ENCODE measurements at places on chromosomes 7 and 10.

DNA sequence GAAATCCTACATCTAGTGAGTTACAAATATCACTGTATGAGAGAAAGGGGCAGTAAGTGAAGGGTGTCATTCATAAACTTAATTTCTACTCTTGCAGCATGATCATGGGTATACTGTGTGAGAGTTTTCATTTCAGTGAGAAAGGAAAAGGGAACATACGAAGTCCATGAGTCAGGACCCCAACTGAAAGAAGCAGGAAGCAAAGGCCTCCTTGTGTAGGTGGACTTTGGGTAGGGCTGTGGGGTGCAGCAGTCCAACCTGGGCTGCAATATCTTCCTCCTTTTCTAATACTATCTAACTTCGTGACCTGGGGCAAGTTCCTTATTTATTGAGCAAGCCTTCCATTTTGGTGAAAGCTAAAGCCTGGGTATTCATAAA is 248.2 kb upstream of the TCF7L2 start:
- no peak for DNase-seq

DNA sequence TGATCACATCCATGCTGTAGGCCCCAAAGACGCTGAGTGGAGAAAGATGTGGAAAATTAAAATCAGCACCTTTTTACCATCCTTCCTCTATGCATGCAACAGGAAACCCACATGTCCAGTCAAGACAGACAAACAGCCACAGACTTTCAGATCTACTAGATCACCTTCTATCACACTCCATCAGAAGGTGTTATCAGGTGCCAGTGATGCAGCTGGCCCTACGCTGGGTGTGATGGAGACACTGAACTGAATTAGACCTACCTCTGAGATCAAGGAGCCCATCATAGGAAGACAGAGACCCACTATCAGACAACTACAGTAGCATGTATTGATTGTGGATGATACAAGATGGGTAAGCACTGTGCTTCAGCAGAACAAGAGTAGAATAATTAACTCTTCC is 15.5 kb downstream of the CYP3A4 start:
- no peak for DNase-seq

DNA sequence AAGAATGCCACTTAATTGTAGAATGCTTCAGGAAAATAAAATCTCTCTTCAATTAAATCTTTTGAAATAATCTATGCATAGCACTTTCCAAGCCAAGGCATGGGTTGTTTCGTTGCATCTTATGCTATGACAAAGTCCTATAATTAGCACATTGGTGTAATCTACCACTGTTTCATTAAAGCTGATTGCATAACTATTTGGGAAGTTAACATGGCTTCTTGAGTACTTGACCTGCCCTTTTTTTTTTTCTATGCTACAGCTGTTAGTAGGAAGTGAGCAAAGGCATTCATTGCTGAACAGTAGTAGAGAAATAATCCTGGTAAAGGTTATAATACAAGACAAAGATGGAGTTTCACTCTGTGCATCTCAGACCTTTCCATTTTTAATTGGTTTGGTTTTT is 557.2 kb upstream of the CELF2 start:
- DNase-seq = no peak

DNA sequence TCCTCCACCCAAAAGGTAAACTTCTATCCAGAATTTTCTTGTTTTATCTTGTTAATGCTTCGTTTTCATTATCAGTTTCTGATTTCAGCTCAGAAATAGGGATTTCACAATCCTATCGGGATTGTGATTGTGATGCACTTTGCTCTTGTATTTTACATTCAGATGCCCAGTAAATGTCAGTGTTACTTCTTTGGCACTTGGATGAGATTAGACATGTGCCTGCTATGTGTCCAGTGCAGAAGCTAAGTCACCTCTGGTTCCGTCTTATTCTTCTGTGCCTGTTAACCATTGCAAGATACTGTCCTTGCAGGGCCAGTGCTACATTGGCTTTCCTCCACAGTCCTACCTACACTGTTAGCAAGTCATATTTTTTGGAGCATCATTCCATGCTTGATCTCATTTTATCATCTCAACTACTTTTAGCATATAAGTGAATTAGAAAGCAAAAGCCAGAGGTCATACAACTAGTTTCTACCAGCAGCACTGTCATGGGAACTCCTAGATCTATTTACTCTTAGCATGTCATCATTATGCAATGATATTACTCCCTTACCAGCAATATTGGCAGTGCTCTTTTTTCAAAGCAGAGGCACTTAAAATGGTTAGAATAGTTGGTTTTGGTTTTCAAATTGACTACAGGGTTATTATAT is 26.7 kb downstream of the ZNF277 start:
- DNase-seq = no peak

DNA sequence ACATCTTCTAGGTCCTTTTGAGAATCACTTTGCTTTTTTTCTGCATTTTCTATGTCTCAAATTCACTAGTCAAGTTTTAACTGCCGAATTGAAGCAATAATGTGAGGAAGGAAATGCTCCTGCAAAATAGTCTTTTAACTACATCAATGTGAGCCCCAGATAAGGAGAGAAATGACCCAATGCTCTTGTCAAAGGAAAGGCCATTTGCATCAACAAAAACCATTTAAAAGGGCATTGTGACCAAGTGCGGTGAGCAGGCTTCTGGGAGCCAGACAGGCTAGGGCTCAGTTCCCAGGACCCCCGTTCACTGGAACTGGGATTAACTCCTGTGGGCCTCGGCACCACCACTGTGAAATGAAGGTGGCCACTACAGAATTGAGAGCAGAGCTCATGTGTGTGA is 127.9 kb upstream of the EEPD1 start:
- no peak for DNase-seq

DNA sequence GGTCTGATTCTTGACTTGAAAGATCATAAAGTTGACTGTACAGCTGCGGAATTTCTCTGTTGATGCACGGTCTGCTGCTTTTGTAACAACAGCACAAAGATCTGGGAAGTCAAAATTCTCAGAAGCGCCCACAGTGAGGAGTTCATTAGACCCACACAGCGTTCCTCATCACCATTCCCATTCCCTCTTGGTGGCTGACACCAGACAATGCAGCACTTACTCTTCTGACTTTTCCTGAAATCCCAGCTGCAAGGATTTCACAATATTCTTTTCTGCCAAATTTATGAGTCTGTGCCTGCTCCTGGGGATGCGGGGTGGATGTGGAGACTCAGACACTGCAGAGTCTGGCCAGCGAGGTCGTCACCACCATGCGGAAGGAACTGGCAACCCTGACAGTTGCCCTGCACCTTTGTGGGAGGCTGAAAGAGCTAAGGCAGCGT is 233.9 kb downstream of the FANK1 start:
- DNase-seq = no peak

- DNase-seq = no peak
Measured at GRCh38 chr7:139598642-139599041, 75.2 kb downstream of the CLEC2L start.

DNA sequence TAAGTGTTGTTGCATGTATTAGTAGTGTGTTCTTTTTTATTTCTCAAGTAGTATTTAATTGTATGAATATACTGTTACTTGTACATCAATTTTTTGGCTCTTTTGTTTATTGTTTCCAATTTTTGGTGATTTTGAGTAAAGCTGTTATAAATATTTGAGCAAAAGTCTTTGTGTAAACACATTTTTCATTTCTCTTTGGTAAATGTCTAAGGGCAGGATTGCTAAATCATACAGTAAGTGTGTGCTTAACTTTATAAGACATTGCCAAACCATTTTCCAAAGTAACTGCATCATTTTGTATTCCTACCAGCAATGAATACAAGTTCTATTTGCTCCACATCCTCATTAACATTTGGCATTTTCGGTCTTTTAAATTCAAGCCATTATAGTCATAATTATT is 92.8 kb downstream of the ICA1 start:
- no peak for DNase-seq

GRCh38 chr7:98341106-98341505 is 59.6 kb downstream of the BRI3 start:
- DNase-seq = no peak

GRCh38 chr10:71725998-71726579 is 6.5 kb upstream of the C10orf105 start:
- peak; percentile 58 for DNase-seq

GRCh38 chr10:63919575-63920279 is 398.5 kb downstream of the REEP3 start:
- no peak for DNase-seq

GRCh38 chr10:45000752-45001380 is at the start of gene ZNF22:
ZNF22 (plus strand) TSS chr10:45000923; CDS start chr10:45003369, 2,446 bp downstream.
- peak; percentile 79 for DNase-seq

DNA sequence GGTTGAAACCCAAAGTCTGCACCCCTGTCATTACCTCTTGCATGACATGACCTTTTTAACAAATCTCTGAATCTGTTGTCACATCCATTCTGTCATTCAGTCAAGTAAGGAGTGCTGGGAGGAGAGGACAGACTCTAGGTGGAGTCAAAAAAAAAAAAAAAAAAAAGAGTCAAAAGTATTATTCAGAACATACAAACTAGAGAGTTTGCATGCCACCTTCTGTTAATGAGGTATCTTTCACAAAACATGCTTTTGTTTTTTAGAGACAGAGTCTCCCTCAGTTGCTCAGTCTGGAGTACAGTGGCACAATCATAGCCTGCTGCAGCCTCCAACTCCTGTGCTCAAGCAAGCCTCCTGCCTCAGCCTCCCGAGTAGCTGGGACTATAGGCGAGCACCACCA is 81.6 kb upstream of the ARMC3 start:
- DNase-seq = no peak

- no peak for DNase-seq
Measured at GRCh38 chr7:29467193-29467926, 96.3 kb upstream of the PRR15 start.

GRCh38 chr7:3747467-3747866 is 446.4 kb downstream of the SDK1 start:
- DNase-seq = no peak

GRCh38 chr10:1198453-1199344 is 142.5 kb downstream of the WDR37 start:
- no peak for DNase-seq

DNA sequence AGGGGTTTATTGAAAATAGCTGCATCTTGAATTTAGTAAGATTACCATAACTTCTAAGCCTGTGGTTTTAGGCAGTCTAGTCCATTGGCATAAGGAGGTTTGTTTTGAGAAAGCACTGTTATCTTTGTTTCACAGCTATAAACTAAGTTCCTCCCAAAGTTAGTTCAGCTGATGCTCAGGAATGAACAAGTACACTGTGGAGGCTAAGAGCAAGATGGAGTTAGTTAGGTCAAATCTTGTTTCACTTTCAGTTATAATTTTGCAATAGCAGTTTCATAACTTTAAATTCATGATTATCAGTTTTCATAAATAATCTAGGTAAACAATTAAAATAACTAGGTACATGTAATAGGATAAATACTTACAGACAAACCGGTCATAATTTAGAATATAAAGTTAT is 15.4 kb downstream of the SEC61G start:
- no peak for DNase-seq

GRCh38 chr10:110914431-110914830 is 4.5 kb downstream of the BBIP1 start:
- DNase-seq = no peak

GRCh38 chr10:23630885-23631284 is 192.0 kb downstream of the OTUD1 start:
- no peak for DNase-seq

- no peak for DNase-seq
Measured at GRCh38 chr10:121683816-121684215, 85.6 kb upstream of the FGFR2 start.

DNA sequence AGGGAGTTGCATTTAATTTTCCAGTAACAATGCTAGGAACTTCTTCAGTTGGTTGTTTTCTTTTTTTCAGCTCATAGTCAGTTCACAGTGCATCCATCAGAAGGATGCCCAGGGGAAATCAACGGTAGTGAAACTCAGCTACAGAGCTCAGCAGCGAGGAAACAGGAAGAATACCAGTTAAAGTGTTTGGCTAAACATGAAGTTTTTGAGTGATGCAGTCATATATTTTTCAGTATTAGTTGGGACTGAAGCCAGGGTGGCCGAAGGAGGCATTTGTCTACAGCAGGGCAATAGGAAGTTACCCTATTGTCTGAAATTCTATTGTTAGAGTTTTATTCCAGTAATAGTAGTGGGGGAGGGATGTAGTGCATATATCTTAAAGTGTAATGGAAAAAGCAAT is 45.3 kb upstream of the MALRD1 start:
- DNase-seq = no peak

DNA sequence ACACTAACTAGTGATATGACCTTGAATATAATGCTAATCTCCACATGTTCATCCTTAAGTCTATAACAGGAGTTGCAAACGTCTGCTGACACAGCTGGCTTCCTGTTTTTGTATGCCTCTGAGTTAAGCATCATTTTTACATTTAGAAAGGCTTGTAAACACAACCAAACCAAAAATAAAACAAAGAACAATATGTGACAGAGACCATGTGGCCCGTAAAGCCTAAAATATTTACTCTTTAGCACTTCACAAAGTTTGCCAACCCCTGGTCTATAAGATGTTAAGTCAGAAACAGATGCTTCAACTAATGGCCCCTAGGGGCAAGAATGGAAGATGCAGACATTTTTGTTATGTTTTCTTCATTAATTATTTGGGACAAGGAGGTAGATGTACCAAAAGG is 109.3 kb downstream of the CPEB3 start:
- DNase-seq = no peak

DNA sequence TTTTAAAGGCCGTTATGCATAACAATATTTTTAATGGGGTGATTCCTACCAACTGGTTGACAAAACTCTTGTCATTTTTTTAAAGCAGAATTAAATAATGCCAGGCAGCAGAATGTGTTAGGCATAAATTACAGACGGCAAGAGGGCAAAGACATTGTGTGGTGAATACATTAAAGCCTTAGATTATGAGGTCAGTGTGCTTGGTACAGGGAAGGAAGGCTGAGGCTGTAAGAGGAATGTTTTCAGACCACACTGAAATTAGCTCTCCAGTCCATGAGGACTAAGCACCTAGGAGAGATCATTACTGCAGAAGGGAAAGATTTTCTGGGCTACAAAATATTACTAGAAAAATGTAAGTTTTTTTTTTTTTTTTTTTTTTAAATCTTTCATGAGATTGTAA is 312.8 kb upstream of the PRKCQ start:
- no peak for DNase-seq

- DNase-seq = no peak
Measured at GRCh38 chr10:845526-845925, 86.0 kb downstream of the LARP4B start.

DNA sequence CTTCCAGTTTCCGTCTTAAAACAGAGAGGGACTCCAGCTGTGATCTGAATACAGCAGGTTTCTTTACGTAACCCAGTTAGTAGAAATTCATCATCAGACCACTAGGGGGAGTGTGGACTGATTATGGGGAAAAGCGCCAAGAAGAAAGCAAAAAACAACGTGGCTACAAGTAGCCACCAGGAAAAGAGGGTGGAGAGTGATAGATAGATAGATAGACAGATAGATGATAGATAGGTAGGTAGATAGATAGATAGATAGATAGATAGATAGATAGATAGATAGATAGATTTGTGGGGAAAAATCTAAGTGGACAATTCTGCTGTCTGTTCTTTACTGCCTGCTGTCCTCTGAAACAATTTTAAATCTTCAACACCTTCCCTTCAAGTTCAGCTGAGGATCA is 12.7 kb upstream of the AKR1B10 start:
- DNase-seq = peak; percentile 66

DNA sequence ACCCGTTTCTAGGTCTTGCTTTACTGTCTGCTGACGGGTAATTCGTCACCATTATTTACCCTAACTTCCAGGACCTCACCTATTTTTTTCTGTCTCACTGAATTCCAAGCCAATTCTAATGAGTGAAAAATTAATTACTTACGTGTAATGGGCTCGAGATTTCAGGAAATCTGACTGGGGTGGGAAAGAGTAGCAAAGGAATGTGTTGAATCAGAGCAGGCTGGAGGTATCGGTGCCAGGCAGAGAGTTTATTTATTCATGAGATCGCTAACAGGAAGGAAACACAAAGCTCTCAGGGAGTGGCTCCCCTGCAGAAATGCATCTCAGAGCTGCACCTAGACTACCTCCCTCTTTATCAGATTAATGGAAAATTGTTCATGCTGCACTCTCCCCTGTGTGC is 4.0 kb upstream of the DIP2C start:
- DNase-seq = no peak
